Motor neuron (in vitro differentiated cells): ENCODE measurements at places on chromosomes 6 and 20. TPM values are rescaled to one million over a fixed set of nuclear protein-coding genes. Genes with fewer than 3 reads are reported as not detected.

OPRL1 gene
- total RNA-seq = 0.73 and 0.83 TPM in 2 replicates

GRCh38 chr6:25547797-25548196 lies 104.2 kb upstream of the SCGN start:
- no peak for ATAC-seq

MOCS1 gene
- total RNA-seq = 6.3 and 6.7 TPM in 2 replicates

DNA sequence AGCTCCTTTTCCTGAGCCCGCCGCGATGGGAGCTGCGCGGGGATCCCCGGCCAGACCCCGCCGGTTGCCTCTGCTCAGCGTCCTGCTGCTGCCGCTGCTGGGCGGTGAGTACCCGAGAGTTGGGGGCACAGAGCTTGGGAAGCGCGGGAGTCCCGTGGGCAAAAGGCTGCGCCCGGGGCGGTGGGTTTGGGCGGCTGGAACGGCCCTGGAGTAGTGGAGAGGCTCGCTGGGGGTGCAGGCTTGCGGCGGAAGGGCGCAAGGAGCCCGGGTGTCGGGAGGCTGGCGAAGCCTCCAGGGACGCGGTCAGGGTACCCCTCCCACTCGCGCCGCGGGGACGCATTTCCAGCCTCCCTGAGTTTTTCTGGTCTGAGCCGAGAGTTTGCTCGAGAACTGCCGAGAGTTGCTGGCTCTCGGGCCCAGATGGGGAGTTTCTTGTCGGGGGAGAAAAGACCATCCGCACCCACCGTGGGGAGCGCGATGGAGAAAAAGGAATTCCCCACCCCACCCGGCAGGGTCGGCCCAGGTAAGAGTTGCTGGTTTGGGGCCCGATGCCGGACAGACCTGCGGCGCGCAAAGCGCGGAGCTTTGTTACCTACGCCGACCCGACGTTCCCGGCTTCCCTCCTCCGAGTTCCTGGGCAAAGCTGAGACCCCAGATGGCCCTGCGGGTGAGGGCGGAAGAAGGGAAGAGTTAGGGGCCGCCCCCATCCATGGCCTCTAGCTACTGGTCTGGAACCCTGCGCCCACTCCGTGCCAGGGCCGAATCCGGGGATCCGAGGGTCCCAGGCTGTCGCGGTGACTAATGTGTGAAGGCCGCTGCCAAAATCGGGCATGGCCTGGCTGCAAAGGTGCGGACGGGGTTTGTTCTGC lies 584 bp downstream of the PTK7 start:
- peak; percentile 55 for ATAC-seq

DNA sequence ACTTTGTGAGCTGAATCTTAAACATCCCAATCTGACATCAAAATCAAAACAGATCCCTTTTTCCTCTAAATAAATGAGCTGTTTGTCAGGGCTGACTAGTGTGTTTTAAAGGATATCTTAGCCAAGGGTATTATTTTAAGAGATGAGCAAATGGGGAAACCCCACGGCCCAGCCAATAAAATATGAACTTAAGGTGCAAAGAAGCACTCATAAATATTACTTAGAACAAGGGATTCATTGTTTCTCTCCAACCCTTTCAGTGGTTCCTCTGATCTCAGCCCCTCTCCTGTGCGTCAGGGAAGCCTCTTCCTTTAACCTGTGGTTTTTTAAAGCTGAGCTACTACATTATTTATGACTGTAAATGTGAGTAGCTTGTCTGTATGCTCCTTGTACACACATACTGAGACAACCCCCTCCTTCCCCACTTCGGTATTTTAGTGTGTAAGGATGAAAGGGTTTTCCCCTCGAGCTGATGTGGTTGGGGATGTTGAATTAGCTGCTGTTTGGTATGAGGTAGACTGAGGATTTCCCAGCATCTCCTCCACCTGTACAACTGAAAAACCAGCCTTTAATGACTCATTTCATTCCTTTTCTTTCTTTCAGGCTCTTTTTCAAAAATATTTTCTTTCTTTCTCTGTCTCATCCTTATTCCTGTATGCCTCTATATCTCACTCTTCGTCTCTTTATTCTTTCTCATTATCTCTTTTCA lies 6.5 kb downstream of the BMP5 start:
- peak; percentile 73 for ATAC-seq

- peak; percentile 47 for ATAC-seq
Observed at GRCh38 chr6:137237413-137238170, 18.4 kb upstream of the IFNGR1 start.

DNA sequence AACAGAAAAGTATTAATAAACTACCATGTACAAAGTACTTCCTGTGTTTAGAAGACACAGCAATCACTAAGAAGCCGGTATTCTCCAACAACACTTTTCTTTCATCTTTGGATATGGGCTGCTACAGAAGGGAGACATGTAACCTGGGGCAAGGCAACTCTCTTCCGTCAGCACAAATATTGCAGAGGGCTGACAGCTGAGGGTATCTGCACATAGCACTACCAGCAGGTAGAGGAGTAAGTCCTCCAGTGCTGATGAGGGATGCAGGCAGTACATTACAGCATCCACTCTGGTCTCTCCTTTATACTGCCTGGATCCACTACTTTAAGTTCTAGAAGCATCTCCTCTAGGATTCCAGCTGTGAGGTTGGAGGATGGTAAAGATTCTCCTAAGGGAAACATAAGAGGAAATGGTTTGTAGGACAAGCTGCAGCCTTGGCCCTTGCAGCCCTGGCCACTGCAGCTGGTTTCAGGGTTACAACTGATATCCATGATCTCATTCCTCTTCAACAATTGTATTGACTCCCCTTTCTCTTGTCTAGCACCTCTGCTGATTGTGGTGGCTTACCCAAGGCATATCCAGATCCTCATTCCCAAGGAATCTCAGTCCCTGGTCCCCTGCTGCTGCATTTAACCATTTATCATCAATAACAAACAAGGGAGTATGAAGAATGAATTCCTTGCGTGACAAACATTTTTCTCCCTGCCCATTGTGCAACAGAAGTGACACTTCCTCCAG lies 110.7 kb upstream of the ADGRF1 start:
- ATAC-seq = no peak

DNA sequence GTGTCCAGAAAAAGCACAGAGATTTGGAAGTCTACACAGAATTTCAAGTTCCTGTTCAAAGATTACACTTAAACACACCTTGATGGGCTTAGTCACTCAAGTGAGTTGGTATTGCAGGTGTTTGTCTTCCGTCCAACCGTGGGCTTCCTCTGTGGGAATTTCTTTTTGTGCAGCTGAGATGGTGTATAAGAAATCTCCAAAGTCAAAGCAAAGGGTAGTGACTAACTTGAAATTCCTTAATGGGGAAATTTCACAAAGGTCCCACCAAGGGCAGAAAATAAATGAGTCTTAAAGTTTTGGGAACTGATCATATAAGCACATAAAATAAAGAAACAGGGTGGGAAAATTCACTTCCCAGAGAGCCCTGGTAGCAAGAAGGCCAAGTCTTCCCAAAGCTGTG lies 102.0 kb upstream of the TNFAIP3 start:
- no peak for ATAC-seq

MRAP2 gene
- total RNA-seq = 4.6 and 5.1 TPM in 2 replicates

DNA sequence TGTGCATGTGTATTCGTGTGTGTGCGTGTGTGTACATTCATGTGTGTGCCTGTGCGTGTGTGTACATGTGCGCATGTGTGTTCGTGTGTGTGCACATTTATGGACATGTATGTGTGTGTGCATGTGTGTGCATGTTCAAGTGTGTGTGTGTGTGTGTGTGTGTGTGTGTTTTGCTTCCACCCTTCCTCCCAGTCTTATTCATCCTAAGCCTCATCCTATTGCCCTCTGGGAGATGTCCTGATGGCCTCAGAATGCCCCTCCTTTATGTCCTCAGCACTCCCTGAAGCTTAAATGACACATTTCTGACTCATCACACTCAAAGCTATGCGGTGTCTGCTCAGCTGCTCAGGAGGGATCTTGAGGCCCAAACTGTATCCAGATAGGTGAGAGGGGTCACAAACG lies 76.6 kb upstream of the CCDC167 start:
- no peak for ATAC-seq

GRCh38 chr6:136306466-136306865 lies 16.8 kb upstream of the BCLAF1 start:
- ATAC-seq = peak; percentile 81

DNA sequence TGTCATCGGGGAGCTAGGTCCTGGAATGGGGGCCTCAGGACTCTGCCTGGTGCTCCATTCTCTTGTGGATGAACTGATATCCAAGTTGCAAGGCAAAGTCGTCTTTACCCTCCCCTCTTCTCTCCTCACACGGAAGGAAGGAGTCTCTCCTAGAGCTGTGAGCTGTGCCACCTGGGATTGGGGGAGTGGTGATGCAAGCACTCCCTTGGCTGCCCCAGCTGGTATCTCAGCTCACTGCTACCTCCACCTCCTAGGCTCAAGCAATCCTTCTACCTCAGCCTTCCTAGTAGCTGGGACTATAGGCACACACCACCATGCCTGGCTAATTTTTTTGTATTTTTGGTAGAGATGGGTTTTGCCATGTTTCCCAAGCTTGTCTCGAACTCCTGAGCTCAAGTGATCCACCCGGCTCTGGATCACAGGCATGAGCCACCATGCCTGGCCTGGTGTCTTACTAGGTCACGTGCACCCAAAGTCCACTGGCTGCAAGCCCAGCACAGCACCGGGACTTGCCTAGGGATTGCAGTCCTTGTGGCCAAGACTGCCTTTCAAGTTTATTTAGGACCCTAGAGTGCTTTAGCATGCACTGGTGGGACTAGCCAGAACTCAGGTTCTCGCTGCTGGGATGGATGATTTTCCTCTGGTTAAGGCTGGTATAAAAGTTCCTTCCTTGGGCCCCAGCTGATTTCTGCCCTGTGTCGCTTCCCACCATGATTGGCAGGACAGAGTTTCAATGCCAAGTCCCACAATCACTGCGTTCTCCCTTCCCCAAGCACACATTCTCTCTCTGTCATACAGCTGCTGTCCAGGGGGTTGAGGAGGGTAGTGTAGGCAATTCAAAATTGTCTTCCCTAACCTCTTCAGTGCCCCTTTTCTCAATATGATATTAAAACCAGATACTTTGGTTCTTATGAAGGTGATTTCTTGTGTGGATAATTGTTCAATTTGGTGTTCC lies 33.5 kb downstream of the SMAP1 start:
- no peak for ATAC-seq

DNA sequence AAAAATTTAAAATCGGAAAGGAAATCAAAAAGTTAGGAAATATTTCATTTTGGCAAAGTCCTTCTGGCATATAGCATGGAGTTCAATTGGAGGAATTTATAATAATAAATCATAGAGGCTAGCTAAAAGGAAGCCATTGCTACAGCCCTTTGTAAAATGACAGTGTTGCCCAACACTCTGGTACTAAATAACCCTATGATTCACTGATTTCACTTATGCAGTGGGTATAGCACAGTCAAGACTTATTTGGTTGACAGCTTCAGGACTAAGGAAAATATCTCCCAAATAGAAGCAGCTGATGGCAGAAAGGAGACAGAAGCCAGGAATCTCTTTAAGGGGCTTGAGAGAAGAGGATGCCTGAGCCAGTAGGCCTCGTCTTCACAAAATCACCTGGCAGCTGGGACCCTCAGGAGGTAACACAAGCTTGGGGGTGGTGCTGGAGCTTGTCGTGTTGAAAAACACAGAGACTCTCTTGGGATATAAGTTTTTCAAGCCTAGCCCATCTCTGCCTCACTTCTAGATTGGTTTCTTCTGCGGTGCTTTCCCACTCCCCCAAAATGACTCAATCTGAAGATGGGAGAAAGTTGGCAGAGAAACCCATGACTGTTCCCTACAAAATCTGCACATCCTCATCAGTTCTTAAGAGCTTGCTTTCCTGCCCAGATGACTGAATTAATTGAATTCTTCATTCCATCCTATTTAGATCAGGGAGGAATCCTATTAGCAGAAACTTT lies 38.4 kb upstream of the EYA4 start:
- no peak for ATAC-seq

- no peak for ATAC-seq
Observed at GRCh38 chr6:107218142-107218541, 102.8 kb upstream of the BEND3 start.

- ATAC-seq = no peak
Observed at GRCh38 chr6:31657406-31658157, 1.9 kb downstream of the APOM start.

- ATAC-seq = no peak
Observed at GRCh38 chr6:139344186-139344963, 30.1 kb downstream of the CITED2 start.

ZBTB9 gene
- total RNA-seq = 12.5 and 13.4 TPM in 2 replicates

- ATAC-seq = no peak
Observed at GRCh38 chr20:21289651-21290050, 13.5 kb upstream of the XRN2 start.

GRCh38 chr6:133768656-133769295 lies 120.1 kb upstream of the TCF21 start:
- ATAC-seq = no peak

KCNS1 gene
- total RNA-seq = 0.46 and 0.47 TPM in 2 replicates

DNA sequence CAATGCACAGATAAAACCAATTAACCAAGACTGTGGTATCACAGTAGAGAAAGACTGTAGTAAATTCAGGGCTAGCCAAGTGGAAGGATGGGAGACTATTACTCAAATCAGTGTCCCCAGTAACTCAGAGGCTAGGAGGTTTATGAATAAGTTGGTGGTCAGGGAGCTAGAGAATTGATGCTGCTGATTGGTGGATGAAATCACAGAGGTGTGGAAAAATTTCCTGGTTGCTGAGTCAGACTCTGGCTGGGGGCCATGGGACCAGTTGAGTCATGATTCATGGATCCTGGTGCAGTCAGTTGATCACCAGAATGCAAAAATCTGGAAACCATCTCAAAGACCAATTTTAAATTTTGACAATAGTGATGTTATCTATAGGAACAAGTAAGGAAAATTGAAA lies 555.9 kb downstream of the C6orf118 start:
- ATAC-seq = no peak

DNA sequence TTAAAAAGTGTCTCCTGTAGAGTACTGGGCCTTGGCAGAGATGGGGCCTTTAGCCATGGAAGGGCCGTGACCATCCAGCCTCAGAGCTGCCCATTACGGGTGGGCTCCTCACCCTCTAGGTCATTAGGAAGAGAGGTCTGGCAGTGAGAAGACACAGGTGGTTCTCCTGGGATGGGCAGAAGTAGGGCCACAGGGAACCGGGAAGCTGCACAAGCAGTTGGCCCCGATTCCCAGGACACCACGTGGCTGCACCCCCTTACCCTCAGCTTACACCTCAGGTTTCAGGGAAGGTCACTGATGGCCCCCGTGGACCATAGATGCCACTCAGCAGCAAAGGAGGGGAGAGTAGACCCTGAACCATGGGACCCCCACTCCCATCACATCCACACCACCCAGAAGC lies 1.6 kb downstream of the RAET1G start:
- ATAC-seq = no peak

LY6G5C gene
- 1.7 and 1.9 TPM in 2 replicates for total RNA-seq

SLC17A2 gene
- total RNA-seq = 0.31 TPM in 1 of 2 replicates, not detected in the other

COL21A1 gene
- 0.71 and 1.0 TPM in 2 replicates for total RNA-seq

GRCh38 chr20:35226884-35227681 lies 593 bp downstream of the MMP24 start:
- peak; percentile 99 for ATAC-seq

DNA sequence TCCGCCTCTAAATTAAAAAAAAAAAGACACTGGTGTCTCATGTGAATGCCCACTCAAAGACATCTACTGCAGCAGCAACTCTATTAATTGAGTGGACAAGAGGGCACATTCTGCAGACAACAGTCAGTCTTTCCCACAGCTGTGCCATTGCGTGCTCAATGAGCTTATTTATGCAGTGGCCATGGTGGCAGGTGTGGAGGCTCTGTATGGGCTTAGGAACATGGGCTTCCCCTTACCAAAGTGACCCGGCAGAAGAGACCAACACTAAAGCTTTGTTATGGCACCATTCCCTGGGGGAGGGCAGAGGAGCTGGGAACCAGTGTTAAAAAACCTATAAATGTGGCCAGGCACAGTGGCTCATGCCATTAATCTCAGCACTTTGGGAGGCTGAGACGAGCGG lies 4.2 kb upstream of the VAPB start:
- ATAC-seq = no peak

GRCh38 chr6:117674503-117674902 lies 766 bp upstream of the NUS1 start:
- no peak for ATAC-seq

- no peak for ATAC-seq
Observed at GRCh38 chr6:12163149-12163548, 127.0 kb upstream of the EDN1 start.
